ENCODE measurements at places on chromosomes 5 and 9.

DNA sequence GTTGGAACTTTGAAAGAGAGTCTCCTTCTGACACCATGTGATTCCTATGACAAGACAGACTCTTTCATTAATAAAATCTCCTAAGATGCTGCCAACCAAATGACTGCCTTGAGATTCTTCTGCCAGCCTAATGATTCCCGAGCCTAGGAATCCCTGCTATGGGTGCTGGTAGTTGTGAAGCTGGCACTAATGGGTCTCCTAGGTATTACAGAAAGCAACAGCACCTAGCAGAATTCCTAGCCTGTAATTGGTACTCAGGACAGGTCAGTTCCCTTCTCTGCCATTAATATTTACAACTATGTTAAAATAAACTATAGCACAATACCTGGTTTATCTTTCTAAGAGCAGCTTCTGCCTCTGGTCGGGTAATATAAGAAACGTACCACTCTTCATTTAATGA lies 19.3 kb downstream of the C5orf58 start:
- no peak for DNase-seq

- no peak for DNase-seq
Observed at GRCh38 chr9:97059626-97060025, 20.7 kb upstream of the CTSV start.

DNA sequence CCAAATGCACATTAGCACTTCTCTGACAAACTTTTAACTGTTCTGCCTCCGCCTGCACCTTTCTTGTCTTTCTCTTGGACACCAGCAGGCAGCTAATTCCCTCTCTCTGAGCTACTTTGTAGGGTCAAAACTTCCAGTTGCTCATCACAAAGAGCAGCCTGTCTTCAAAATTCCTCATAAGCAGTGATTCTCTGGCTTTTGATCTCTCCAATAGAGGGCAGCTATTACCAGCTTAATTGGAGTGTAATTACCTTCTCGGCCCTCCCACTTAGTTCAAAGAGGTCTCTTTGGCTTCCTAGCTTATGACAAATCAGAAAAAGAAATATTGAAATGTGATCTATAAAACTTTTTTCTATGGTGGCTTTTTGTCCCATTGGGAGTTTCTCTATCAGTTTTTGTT lies 43.6 kb upstream of the RAD23B start:
- no peak for DNase-seq

DNA sequence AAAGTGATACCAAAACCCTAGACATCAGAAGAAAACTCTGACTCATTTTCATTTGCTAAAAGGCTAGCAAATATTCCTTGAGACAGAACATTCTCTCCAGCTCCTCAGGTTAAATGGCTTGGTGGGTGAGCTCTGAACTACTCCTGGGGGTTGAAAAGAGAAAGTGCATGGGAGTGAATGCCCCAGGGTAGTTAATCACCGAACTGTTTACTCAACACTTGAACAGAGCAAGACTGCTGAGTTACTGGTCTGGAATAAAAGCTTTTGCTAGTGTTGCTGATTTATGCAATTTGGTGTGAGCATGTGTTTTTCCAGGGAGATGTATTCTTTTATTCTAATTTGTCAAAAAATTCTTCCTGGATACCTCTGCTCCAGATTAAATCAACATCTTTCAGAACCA lies 88.3 kb upstream of the PRDM9 start:
- no peak for DNase-seq

DNA sequence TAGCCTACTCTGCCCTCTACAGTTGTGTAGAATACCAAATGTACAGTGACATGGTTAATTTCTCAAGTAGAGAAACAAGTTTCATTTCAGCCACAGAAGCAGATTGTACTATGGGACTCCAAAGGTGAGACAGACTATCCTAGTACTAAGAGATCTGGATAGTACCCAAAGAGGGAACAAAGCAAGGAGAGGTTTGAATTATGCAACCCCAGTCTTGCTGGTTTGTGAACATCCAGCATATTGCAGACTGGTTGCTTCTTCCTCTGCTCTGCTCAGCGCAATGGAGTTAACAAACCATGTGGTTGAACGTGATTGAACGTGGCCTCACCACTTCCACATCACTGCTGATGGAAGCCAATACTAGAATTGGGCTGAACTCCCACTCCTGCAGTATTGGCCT lies 43.3 kb upstream of the ALDOB start:
- no peak for DNase-seq

DNA sequence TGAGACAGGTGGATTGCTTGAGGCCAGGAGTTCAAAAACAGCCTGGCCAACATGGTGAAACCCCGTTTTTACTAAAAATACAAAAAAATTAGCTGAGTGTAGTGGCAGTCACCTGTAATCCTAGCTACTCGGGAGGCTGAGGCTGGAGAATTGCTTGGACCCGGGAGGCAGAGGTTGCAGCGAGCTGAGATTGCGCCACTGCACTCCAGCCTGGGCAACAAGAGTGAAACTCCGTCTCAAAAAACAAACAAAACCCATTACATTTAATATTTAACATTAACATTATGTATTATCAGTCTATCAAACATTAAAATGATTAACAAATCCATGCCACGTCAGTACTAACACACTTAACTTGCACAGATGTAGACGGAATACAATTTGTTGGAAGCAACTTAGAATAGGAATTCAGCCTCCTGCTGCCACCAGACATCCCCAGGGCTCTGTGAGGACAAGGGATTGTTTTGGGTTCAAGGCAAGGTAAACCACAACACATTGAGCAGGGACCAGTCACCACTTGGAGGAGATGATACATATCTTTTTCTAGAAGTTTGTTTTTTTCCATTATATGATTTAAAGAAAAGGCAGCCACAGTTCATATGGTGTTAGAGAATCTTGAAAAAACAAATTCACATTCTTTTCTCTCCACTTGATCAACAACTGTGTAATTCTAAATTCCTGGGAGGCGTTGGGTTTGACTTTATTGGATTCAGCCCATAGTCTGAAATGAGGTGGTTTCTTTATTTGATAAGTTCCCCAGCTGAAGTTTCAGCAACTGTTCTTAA lies 104.1 kb upstream of the BASP1 start:
- no peak for DNase-seq

GRCh38 chr5:159737263-159737662 lies 179.0 kb upstream of the ADRA1B start:
- DNase-seq, result no peak

DNA sequence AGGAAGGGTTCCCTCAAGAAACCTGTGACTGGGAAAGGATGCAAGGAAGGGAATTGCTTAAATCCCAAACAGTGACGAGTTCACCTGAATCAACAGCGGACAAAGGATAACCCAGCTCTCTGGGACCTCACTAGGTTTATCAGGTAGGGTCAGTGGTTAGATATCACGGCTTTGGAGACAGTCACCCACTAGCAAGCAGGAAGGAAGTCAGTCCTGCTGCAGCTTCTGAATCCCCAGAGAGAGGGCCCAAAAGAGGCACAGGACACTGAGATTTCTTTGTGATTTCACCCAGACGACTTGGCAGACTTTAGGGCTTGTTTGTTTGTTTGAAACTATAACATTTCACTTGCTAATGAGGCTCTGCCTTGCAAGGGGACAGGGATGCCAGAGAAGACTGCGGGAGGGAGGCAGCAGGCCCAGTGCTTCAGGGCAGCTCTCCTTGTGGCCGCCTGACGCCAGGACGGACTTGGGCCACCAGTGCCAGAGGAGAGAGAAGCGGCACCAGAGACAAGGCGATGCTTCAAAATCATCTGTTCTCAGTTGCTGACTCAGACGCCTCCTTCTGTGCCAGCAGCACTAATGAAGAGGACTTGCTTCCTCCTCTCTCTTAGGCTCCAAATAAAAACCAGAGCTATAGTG lies 275.6 kb upstream of the SLC30A5 start:
- no peak for DNase-seq

GRCh38 chr5:122163121-122164069 lies 34.0 kb downstream of the ZNF474 start:
- DNase-seq, result no peak

DNA sequence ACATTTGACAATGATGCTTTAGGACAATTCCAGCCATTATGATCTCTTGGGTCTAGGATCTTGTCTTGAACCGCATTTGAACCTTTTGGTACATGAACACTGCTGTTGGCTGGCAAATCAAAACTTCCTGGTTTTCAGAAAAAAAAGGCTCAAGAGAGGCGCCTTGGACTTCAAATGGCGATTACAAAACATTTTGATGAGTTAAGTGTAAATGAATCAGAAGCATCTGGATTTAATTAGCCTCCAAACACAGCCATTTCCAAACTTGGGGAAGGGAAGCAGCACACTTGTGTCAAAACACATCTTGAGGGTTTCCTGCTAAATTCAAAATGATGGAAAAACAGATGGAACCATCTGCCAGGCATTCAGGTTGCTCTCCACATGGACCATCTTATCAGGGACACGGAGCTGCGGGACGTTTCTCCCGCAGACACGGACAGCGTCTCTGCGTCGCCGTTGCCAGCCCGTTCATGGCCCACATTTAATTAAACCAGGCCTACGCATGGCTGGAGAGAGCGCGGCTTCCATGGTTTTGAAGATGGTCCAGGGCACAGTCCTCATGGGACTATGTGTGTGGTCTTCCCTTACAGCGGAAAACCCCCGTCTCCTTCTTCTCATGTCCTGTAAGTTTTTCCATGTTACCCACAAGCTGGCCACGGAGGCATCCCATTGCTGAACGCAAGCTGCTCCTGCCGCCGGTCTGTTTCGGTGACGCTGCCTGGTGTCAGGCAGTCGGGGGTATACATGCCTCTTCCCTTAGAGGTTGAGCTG lies 55.8 kb upstream of the PTCH1 start:
- no peak for DNase-seq

- DNase-seq, result no peak
Observed at GRCh38 chr9:94780516-94780950, 54.0 kb downstream of the AOPEP start.

DNA sequence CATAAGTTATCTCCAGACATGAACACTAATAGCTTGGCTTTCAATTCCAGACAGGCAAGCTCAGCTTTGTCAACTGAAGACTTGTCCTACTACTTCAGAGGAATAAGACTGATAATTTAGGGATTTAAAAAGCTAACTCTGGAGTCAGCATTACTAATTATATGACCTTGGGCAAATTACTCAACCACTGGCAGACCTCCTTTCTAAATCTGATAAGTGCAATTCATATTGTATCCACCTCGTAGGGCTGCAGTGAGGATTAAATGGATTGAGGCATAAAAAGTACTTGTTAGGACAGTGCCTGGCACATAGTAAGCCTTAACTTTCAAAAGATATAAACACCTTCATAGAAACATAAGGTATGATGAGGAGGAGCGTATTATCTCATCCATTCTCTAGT lies 104.4 kb downstream of the KLHL3 start:
- DNase-seq, result no peak

GRCh38 chr9:112119225-112120029 lies 55.7 kb downstream of the SUSD1 start:
- DNase-seq, result no peak

GRCh38 chr9:8614926-8615440 lies 815.4 kb upstream of the DMAC1 start:
- no peak for DNase-seq

GRCh38 chr5:115458003-115458409 lies 86.6 kb downstream of the FEM1C start:
- DNase-seq, result no peak

GRCh38 chr5:131109540-131110255 lies 55.4 kb downstream of the HINT1 start:
- no peak for DNase-seq

DNA sequence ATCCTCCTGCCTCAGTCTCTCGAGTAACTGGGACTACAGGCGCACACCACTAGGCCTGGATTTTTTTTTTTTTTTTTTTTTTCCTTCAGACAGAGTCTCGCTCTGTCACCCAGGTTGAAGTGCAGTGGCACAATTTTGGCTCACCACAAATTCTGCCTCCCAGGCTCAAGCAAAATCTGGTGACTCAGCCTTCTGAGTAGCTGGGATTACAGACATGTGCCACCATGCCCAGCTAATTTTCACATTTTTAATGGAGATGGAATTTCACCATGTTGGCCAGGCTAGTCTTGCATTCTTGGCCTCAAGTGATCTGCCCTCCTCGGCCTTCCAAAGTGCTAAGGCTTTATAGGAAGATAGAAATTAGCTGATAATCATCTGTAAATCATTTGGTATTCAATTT lies 43.9 kb downstream of the NSA2 start:
- no peak for DNase-seq

- no peak for DNase-seq
Observed at GRCh38 chr5:150410524-150411244, 2.0 kb downstream of the CD74 start.

DNA sequence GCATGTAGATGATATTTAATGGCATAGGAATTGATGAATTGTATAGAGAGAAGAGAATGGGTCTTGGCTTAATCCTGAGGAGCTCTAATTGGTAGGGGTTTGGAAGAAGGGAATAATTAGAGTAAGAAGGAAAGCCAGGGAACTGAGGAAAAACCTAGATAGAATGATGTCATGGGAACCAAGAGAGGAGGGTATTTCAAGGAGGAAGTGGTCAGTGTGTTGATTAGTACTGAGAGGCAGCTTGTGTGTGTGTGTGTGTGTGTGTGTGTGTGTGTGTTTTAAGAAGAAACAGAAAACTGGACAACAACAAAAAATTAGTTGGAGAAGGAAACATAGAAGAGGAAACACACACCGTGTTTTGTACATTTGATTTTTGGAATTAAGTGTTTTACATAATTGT lies 42.8 kb downstream of the MAST4 start:
- DNase-seq, result no peak

GRCh38 chr5:110478895-110479294 lies 247.6 kb downstream of the TMEM232 start:
- no peak for DNase-seq

DNA sequence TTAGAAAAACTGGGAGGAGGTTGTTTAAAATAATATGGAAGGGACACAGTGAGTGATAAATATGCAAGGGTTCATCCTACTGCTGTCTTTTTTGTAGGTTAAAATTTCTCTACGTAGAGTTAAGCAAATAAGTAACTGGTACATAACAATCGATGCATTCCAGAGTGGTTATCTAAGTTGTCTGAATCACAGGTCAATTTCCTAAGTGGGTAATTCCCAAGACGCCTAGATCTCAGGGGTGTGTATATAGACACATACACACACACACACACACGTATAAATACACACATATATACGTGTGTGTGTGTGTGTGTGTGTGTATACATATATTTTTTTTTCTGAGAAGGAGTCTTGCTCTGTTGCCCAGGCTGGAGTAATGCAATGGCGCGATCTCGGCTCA lies 22.3 kb downstream of the CAAP1 start:
- no peak for DNase-seq

GRCh38 chr9:38649731-38650363 lies 29.5 kb upstream of the ANKRD18A start:
- no peak for DNase-seq

- no peak for DNase-seq
Observed at GRCh38 chr9:1747417-1747967, 267.7 kb upstream of the SMARCA2 start.

- no peak for DNase-seq
Observed at GRCh38 chr5:133494923-133495246, 117.5 kb downstream of the FSTL4 start.

- no peak for DNase-seq
Observed at GRCh38 chr9:4805191-4805918, 12.6 kb downstream of the RCL1 start.

- DNase-seq, result no peak
Observed at GRCh38 chr5:44875661-44876605, 67.2 kb downstream of the MRPS30 start.

GRCh38 chr5:2381861-2382260 lies 369.6 kb downstream of the IRX2 start:
- no peak for DNase-seq

Data from stimulated activated CD4-positive, alpha-beta T cell treated with anti-CD3 and anti-CD28 coated beads, Interleukin-1b, Interleukin-23, amount 100 ng/mL, for 1 hour (primary cell).